ENCODE measurements at places on chromosomes 7 and 10.
A peak's percentile ranks its signal among the peaks of the same experiment; 100 is the strongest.

DNA sequence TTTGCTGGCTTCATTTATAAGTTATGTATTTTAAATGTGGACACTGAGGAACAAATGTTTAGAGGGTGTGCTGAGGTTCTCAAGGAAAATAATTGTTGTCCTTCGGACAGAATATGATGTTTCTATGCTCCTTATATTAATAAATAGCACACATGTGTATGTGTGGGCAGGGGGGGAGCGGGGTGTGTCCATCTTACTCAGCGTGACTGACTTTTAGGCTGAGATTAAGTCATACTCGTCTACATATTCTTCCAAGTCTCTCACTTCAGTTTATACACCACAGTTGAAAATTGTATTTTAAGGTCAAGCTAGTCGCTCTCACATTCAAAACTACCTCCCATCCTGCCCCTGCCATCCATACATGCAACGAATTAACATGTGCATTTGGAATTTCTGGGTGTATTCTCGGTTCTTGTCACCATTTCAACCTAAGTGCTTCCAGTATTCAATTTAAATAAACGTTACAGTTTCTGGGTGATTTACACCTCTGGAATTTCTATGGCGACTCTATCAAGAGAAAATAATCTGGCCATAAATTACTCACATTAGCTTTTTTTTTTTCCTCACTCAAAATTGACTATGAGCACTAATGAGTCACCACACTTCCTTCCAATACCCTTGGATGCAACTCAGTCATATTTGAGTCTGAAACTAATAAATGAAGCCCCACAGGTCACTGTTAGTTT is 3.3 kb downstream of the PCDH15 start:
- no peak overlapping the region for H3K27ac ChIP-seq
- no peak overlapping the region for H3K4me3 ChIP-seq
- no peaks in the 10 kb centered on the region for H3K36me3 ChIP-seq
- no peaks in the 10 kb centered on the region for H3K27me3 ChIP-seq

DNA sequence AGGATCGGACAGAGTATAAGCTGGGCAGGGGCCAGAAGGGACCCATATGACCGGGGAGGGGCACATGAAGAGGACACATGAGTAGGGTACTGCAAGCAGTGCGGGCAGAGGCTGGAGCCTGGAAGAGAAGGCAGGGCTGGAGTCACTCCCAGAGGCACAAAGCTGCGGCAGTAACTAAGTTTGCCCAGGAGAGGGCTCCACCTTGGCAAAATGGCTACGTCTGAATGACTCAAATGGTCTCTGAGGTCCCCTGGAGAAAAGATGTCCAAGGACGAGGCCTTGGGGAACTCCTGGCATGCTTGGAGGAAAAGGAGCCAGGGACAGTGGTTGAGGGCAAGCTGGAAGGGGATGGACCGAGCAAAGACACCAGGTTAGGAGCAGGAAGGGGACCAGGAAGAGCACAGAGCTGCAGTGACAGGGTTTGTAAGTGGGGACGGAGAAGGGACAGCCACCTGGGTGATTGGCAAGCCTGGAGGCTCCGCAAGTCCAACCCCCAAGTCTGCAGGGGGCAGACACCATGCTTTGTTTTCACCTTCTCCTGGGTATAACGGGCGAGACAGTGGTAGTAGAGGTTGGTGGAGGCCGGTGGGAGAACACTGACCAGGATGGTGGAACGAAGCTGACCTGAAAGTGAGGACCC is 43.1 kb upstream of the LBX1 start:
- no peak overlapping the region for H3K4me3 ChIP-seq
- DNase-seq = peak; percentile 36
- H3K4me1 ChIP-seq = no peaks in the 10 kb centered on the region
- H3K27ac ChIP-seq = no peak overlapping the region
- no peaks in the 10 kb centered on the region for H3K36me3 ChIP-seq
- H3K27me3 ChIP-seq = no peaks in the 10 kb centered on the region

- H3K36me3 ChIP-seq = no peaks in the 10 kb centered on the region
- H3K4me1 ChIP-seq = no peaks in the 10 kb centered on the region
- no peak for DNase-seq
- H3K4me3 ChIP-seq = no peak overlapping the region
Observed at GRCh38 chr10:7942859-7943258, 111.6 kb upstream of the GATA3 start.

DNA sequence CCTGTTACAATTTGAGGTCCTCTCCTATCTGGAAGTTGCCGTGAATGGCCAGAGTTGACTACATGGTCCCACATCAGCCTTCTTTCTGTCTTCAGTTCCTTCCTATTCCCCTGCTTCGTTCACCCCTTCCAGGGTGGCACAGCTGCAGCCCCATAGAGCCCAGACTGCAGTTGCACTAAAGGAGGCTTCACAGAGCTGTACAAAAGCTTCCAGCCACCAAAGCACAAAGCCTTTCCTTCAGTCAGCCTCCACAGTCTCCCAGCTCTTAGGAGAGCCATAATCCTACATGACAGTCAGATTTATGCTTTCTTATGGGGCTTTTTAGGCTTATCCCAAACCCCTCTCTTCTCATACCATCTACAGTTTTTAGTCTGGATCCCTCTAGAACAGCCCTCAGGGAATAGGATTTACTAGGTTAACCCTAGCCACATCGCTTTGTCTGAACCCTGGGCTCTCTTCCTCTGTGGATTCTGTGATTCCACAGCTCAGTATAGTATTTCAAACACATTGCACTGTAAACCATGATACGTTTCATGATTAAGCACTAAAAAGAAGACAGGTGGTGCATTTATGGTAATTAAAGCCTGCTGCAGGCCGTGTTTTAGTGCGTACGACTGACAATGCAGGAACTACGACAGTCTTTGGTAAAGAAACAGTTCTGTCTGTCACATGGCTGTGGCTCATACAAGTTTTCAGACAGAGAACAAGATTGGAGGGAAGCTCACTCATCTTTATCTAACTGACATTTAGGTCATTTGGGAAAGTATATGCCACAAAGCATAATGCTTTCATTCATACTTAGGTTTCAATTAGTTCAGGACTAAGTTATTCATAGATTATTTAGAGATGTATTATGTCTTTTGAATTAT is 208.3 kb upstream of the KMT2E start:
- H3K4me1 ChIP-seq = no peaks in the 10 kb centered on the region
- no peaks in the 10 kb centered on the region for H3K36me3 ChIP-seq
- no peaks in the 10 kb centered on the region for H3K27me3 ChIP-seq

DNA sequence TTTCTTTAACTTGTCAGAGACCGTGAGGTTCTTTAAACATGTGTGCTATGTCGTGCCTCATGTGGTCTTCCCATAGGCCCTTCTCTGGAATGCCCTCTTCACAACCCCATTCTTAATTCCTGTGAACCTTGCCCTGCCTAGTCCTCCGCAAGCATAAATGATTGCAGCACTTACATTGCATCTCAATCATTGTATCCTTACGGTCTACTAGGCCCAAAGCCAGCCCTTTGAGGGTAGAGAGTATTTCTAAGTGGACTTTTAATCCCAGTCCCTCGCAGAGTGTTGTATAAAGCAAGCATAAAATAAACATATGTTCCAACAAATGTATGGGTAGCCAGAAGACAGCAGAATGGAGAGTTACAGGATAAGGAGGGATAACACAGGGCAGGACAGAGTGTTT is 92.1 kb upstream of the FAM133B start:
- no peak overlapping the region for H3K27ac ChIP-seq
- no peak overlapping the region for H3K4me3 ChIP-seq
- H3K36me3 ChIP-seq = no peaks in the 10 kb centered on the region
- H3K4me1 ChIP-seq = peaks cover 11% of the 10 kb centered on the region

- no peak for DNase-seq
- H3K36me3 ChIP-seq = peaks cover 10% of the 10 kb centered on the region
- no peaks in the 10 kb centered on the region for H3K27me3 ChIP-seq
- peaks cover 14% of the 10 kb centered on the region for H3K4me1 ChIP-seq
Observed at GRCh38 chr10:118034791-118035261, 11.9 kb downstream of the RAB11FIP2 start.

- H3K36me3 ChIP-seq = no peaks in the 10 kb centered on the region
- H3K4me3 ChIP-seq = no peak overlapping the region
- no peaks in the 10 kb centered on the region for H3K27me3 ChIP-seq
- no peak overlapping the region for H3K27ac ChIP-seq
Observed at GRCh38 chr7:11540271-11540761, 291.7 kb downstream of the THSD7A start.

DNA sequence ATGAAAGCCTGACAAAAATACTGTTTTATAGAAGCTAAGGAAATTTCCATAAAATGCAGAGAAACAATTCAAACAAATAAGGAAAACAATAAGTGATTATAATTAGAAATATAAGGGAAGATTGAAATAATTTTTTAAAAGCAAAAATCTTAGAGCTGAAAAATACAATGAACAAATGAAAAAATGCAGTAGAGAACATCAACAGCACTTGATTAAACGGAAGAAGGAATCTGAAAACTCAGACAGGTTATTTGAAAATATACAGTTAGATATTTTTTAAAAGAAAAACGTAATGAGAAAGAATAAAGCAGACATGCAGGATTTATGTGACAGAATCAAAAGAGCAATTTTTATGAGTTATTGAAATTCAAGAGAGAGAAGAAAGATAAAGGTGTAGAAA is 279.1 kb upstream of the MAGI2 start:
- H3K4me3 ChIP-seq = no peak overlapping the region
- H3K27me3 ChIP-seq = no peaks in the 10 kb centered on the region
- no peaks in the 10 kb centered on the region for H3K4me1 ChIP-seq
- no peak for DNase-seq
- H3K27ac ChIP-seq = no peak overlapping the region

DNA sequence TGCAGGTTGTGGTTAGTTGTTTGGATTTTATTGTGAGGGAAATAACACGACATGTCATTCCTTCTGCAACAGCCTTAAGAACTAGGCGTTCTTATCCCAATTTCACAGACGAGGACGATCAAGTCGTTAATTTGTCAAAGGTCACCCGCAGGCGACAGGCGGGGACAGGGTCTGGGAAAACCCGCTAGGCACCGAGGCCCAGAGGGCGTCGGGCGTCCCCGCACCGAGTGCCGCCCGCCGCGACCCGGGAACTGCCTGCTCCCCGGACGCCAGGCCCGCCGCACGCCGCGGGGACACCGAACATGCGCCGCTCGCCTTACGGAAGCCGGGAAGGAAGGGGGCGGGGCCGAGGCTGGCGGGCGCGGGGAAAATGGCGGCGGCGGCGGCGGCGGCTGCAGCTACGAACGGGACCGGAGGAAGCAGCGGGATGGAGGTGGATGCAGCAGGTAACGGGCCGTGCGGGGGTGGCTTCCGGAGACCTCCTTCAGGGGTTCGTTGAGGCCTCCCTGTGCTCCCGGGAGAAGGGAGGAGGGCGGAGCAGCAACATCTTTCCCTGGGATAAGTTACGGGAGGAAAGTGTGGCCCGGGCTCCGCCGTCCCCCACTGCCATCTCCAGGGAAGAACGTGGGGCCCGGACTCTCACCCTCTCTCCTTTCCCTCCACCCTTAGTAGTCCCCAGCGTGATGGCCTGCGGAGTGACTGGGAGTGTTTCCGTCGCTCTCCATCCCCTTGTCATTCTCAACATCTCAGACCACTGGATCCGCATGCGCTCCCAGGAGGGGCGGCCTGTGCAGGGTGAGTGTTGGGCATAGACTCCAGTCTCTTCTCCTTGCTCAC is at the start of gene COPS6:
Gene COPS6 (plus strand): TSS at position 349 of the 837 bp plus-strand sequence. CDS start 22 bp downstream, at position 371.
- DNase-seq = peak; percentile 77
- peak within 1 kb of the TSS; percentile 80 for H3K4me3 ChIP-seq
- H3K27me3 ChIP-seq = no peaks in the 10 kb centered on the region

- H3K4me1 ChIP-seq = no peaks in the 10 kb centered on the region
- no peak for DNase-seq
- H3K36me3 ChIP-seq = no peaks in the 10 kb centered on the region
- H3K27ac ChIP-seq = no peak overlapping the region
- no peak overlapping the region for H3K4me3 ChIP-seq
Observed at GRCh38 chr10:105844241-105844640, 1203.2 kb downstream of the SORCS3 start.

GRCh38 chr10:120420421-120420820 is 36.6 kb upstream of the PLPP4 start:
- no peak overlapping the region for H3K27ac ChIP-seq
- no peak overlapping the region for H3K4me3 ChIP-seq
- H3K36me3 ChIP-seq = no peaks in the 10 kb centered on the region
- no peak for DNase-seq

DNA sequence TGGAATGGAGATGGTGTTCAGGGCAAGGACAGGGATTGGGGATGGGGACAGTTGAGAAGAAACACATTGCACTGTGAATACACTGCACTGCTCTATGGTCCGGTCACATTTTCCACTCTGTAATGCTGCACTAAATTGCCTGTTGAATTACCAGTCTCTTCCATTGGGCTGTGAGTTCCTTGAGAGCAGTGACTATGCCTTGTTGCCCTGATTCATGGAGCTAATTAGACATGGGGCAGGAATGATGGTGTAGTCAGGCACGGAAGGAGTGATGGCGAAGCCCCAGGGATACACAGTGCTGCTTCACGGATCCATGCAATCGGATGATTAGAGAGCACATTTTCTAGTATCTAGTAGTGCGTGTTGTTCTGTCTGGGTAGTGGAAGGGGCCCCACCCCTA is 25.4 kb upstream of the GPAM start:
- H3K4me1 ChIP-seq = peaks cover 33% of the 10 kb centered on the region
- peak overlapping the region; percentile 58 for H3K27ac ChIP-seq
- no peaks in the 10 kb centered on the region for H3K36me3 ChIP-seq
- H3K4me3 ChIP-seq = no peak overlapping the region
- H3K27me3 ChIP-seq = no peaks in the 10 kb centered on the region
- DNase-seq = no peak

- DNase-seq = no peak
- no peaks in the 10 kb centered on the region for H3K4me1 ChIP-seq
- no peak overlapping the region for H3K4me3 ChIP-seq
- H3K36me3 ChIP-seq = no peaks in the 10 kb centered on the region
Observed at GRCh38 chr7:39592586-39592985, 26.4 kb downstream of the YAE1 start.

GRCh38 chr7:116241291-116241690 is 31.0 kb downstream of the TES start:
- no peaks in the 10 kb centered on the region for H3K4me1 ChIP-seq
- H3K36me3 ChIP-seq = peaks cover 15% of the 10 kb centered on the region
- H3K27me3 ChIP-seq = no peaks in the 10 kb centered on the region
- DNase-seq = no peak
- H3K27ac ChIP-seq = peak overlapping the region; percentile 38

GRCh38 chr10:79349072-79349491 is 1.8 kb downstream of the PPIF start:
- DNase-seq = no peak
- no peak overlapping the region for H3K4me3 ChIP-seq
- H3K27me3 ChIP-seq = no peaks in the 10 kb centered on the region
- H3K4me1 ChIP-seq = peaks cover 25% of the 10 kb centered on the region
